ENCODE measurements at places on chromosomes 12 and 14.

DNA sequence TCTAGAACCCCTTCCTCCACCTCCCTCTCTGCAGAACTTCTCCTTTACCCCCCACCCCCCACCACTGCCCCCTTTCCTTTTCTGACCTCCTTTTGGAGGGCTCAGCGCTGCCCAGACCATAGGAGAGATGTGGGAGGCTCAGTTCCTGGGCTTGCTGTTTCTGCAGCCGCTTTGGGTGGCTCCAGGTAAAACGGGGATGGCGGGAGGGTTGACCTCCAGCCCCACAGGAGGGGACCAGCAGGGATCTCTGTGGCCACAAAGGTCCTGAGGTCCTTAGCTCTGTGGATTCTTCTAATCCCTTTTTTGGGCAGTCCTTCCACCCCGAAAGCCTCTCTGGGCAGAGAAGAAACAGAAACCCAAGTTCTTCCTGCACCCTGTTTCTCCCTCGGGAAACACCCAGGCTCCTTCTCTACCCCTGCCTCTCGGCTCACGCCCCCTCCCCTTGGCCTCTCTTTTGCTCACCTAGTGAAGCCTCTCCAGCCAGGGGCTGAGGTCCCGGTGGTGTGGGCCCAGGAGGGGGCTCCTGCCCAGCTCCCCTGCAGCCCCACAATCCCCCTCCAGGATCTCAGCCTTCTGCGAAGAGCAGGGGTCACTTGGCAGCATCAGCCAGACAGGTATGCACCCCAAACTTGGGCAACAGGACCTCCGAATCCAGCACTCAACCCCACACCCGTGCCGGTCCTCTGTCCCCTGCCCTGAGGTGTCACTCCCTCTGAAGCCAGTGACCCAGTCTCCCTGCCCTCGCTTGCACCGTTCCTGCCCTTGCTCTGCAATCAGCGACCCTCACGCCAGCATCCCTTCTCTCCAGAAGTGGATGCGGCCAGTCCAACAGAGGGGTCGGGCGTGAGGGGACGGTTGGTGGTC, 638 bp downstream of the LAG3 start:
- no peak for DNase-seq

- DNase-seq: no peak
Measured at GRCh38 chr12:5377997-5378592, 53.8 kb upstream of the NTF3 start.

GRCh38 chr12:31832740-31833729, 104.2 kb upstream of the AMN1 start:
- no peak for DNase-seq

- DNase-seq: no peak
Measured at GRCh38 chr12:68067762-68068376, 78.6 kb downstream of the IFNG-AS1 start.

DNA sequence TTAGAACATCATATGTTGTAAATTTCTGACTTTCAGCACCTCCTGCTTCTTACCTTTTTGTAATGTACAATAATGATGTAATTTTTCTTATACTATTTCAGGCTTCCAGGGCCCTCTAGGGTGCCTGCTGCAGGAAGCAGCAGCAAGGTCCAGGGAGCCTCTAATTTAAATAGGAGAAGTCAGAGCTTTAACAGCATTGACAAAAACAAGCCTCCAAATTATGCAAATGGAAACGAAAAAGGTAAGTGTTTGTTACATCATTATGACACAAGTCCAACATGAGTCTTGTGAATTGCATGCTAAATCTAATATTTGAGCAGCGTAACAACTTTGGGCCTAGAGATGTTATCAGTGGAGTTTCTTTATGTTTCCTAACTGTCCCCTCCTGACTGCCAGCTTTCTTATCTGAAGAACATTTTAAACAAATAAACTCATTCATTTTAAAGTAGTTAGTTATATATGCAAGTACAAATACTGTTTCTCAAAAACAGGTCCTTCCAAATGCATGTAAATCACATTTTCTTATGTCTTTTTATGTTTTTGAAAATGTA, 167.6 kb downstream of the NAV3 start:
- DNase-seq: no peak

DNA sequence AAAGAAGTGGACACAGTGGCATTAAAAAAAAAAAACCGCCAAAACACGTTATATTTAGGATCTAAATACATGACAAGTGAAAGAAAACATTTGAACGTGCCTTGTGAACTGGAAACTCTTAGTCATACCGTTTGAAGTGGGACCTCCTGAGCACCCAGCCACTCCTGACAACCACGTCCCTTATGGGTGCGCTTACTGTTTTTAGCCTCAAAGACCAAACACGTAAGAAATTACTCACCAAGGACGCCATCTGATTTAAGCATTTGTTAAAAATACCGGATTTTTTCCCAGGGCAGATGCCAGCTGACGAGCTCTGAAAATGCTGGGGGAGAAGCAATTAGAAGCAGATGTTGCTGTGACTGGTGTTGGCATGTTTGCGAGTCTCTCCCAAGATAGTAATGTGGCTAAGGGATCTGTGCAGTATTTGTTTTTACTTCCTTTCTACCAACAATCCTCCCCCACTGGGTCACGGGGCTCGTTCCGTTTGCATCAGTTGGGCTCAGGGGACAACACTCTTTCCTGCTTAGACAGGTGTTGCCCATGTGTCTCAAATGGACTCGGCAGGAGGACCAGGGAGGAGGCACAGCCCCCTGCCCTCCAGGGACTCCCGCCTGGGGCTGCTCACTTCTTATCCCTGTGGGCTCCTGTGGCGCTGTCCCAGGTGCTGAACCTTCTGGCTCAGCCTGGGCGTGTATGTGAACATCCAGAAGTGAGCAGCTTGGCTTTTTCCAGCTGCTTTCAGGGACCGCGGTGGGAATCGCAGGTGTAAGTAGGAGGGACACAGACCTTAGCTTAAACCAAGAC, 101.0 kb downstream of the BEGAIN start:
- DNase-seq: no peak

DNA sequence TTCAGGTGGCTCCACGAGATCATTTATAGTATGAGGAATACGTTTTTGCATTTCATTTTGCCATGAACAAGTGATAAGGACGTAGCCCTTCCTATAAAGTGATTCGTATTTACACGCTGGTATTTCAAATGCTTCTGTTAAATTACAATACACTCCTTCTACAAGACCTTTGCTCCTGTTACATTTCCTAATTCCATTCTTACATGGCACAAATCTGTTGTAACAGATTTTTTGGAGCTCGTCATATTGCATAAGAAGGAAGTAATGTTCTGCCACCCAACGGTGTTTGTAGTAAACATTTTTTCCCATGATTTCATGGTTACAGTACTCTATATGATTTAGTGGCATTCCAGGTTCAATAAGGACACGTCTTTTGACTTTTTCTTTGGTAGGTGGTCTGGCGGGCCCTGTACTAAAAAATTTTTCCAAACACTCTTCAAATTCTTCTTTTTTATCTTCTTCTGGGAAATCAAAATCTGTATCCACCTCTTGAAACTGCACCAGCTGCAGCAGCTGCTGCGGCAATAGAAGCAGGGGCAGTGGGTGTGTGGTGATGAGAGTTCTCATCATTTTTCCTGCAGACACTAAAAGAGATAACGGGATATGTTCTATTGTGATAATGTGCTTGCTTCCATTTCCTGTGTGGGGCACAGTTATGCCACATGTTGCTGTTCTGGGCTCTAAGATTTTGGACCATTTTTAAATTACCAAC, 4.2 kb downstream of the RNASE9 start:
- no peak for DNase-seq

DNA sequence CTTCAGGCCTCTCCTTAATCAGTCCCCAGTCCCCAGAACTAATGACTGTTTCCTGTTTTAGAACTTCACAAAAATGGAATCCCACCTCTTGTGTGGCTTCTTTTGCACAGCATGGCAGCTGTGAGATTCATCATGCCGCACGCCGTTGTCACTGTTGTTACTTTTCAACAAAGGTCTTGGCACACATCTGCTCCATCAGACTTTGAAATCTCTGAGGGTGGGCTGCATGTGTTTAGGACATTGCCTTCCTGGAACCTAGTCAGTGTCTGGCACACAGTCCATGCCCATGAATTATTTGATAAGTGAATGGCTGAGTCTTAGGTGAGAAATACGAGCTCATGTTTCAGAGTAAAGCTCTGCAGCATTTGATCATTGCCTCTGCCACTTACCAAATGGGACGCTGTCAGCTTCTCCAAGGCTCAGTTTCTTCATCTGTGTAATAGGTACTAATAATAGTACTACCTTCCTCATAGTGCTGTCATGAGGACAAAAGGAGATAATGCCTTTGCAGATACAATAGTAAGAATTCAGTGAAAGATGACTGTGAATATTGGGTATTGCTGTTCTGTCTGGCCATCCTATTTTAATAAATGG, 90.4 kb downstream of the SRRM4 start:
- DNase-seq: no peak

DNA sequence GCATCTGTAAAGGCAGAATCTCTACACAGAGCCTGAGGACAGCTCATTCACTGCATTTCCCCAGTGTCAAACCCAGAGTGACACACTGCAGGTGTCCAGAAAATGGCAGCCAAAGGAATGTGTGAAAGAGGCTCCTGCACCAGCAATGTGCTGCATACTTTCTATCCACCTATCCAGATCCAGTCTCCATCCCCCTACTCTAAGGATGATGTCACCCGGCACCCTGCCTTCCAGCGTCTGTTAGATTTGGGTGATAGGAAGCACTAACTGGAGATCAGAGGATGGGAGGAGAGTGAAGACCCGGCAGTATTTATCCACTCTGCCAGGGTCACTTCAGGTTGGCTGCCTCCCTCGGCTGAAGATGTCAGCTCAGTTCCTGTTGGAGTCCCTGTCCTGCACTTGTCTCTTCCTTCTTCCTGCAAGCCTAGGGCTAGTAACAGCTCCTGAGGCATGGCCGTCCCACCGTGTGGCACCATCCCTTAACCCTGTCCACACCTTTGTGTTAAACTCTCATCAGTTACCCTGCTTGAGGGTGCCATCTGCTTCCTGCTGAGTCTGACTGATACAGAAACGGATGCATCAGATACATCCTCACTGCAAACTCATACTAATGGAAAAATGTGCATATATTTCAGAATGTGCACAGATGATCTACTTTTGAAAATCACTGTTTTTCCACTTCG, 13.0 kb upstream of the GPR68 start:
- DNase-seq: no peak

- DNase-seq: no peak
Measured at GRCh38 chr12:110929818-110930217, 9.4 kb upstream of the MYL2 start.

GRCh38 chr14:81324011-81324410, 76.1 kb downstream of the STON2 start:
- DNase-seq: no peak

DNA sequence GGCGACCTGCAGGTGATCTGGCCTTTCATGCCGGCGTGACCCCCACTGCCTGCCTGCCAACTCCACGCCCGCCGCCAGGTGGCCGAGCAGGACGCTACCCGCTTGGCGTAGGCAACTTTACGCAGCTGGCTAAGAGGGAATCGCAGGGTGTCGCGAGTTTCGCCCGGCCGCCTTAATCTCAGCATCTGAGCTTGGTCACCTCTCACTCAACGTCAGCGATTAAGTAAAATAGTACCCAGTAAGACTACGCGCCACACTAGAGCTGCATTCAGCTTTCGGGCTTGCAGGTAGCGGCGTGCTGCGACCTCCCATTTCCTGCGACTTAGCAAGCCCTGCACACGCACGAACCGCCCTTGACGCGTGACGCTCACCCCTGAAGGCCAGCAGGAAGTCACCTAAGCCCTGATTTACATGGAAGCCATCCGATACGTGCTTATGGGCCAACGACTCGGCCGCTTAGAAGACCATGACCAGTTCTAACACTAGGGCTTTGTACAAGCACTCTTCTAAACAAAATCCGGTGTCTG, 33.2 kb downstream of the WBP11 start:
- DNase-seq: no peak

GRCh38 chr12:94284046-94284445, 135.7 kb downstream of the PLXNC1 start:
- no peak for DNase-seq

DNA sequence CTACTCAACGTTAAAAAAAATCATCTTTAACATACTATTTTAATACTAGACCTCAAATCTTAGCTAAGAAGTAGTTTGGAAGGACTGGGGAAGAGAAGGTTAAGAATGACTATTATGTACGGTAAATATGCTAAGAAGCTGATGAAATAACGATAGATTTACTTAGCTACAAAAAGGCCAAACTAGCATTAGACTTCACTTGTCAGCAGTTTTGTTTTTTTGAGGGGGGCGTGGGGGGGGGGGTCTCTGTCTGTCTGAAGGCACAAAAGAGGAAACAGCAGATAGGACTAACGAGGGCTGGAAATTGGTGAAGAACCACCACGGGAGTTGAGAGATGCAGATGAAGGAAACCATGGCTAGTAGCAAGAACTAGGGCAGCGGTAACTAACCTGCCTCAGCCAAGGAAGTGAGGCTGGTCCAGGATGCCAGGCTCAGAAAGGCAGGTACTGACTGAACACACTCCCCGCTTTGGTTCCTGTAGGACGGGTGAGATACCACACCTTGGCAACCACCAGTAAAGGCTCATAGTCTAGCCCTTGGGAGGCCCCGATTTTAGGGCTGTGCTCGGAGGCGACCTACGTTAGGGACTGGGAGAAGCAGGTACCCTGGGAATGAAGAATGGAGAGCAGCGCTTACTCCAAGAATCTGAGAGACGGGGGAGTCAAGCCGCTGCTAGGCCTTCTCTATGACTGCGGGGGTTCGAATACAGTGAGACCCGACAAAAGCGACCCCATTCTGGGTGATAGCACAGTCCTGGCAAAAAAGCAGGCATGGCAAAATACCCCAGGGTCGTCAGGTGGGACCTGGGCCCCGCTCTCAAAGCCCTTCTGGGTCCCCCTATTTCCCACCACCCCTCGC, 675 bp downstream of the NEDD8 start:
- DNase-seq: no peak

DNA sequence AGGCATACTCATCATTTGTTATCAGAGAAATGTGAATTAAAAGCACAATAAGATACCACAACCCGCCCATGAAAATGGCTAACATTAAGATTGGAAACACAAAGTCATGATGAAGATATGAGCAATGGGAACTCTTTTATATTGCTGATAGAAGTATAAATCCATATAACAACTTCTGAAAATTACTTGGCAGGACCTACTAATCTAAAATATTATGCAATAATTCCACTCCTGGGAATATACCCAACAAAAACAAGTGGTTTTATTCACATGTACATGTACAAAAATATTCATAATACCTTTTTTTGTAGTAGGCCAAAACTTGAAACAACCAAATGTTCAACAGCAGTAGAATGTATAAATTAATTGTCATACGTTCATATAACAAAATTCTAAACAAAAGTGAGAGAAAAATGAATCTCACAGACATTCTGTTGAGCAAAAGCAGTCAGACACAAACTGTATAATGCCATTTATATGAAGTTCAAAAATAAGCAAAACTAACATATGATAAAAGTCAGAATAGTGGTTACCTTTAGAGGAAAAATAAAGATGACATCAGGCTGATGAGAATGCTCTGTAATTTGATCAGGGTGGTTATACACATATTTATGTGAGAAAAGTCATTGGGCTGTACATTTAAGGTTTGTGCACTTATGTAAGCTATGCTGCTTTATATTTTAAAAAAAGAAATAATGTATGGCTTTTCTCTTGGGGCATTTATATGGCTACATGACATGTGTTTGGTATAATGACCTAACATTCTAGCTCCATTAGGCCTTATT, 309.2 kb upstream of the KITLG start:
- DNase-seq: no peak

GRCh38 chr12:107903341-107904061, 129.0 kb downstream of the ASCL4 start:
- no peak for DNase-seq

Data from epithelial cell of proximal tubule (primary cell).